ENCODE measurements at places on chromosomes 2 and 18.

GRCh38 chr2:111884592-111884964, 585 bp upstream of the ANAPC1 start:
- DNase-seq, result no peak

- DNase-seq, result no peak
Measured at GRCh38 chr2:237152361-237152760, 66.7 kb downstream of the COPS8 start.

- no peak for DNase-seq
Measured at GRCh38 chr2:107418708-107419107, 408.0 kb upstream of the RGPD4 start.

GRCh38 chr2:128770143-128771085, 451.7 kb upstream of the HS6ST1 start:
- no peak for DNase-seq

GRCh38 chr2:157433394-157433793, 10.5 kb downstream of the CYTIP start:
- DNase-seq, result no peak

- peak; percentile 91 for DNase-seq
Measured at GRCh38 chr2:74037379-74037860, 52.7 kb downstream of the TET3 start.
